ENCODE measurements at places on chromosomes 11 and 22. TPM values are rescaled to one million over a fixed set of nuclear protein-coding genes. Genes with fewer than 3 reads are reported as not detected.
A peak's percentile ranks its signal among the peaks of the same experiment; 100 is the strongest.

DNA sequence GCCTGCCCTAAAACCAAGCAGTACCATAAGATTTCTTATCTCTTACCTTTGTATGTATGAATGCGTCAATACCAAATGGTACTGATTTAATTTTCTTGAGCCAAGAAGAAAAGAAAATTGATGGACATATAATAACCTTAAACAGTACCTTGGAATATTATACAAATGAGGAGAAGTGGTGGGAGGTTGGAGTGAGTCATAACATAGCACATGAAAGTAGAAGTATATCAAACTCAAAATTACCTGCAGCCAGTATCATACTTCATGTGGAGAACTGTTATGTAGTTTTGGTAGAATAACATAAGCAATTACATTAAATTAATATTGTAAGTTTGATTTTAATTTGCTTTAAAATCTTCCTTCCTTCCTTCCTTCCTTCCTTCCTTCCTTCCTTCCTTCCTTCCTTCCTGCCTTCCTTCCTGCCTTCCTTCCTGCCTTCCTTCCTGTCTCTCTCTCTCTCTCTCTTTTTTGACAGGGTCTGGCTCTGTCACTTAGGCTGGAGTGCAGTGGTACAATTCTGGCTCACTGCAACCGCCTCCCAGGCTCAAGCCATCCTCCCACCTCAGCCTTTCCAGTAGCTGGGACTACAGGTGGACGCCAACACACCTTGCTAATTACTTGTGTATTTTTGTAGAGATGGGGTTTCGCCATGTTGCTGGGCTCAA lies 460.9 kb upstream of the CCDC90B start:
- DNase-seq: no peak
- no peak overlapping the region for H3K27ac ChIP-seq
- no peaks in the 10 kb centered on the region for H3K4me1 ChIP-seq
- no peaks in the 10 kb centered on the region for H3K36me3 ChIP-seq
- H3K4me3 ChIP-seq: no peak overlapping the region

DNA sequence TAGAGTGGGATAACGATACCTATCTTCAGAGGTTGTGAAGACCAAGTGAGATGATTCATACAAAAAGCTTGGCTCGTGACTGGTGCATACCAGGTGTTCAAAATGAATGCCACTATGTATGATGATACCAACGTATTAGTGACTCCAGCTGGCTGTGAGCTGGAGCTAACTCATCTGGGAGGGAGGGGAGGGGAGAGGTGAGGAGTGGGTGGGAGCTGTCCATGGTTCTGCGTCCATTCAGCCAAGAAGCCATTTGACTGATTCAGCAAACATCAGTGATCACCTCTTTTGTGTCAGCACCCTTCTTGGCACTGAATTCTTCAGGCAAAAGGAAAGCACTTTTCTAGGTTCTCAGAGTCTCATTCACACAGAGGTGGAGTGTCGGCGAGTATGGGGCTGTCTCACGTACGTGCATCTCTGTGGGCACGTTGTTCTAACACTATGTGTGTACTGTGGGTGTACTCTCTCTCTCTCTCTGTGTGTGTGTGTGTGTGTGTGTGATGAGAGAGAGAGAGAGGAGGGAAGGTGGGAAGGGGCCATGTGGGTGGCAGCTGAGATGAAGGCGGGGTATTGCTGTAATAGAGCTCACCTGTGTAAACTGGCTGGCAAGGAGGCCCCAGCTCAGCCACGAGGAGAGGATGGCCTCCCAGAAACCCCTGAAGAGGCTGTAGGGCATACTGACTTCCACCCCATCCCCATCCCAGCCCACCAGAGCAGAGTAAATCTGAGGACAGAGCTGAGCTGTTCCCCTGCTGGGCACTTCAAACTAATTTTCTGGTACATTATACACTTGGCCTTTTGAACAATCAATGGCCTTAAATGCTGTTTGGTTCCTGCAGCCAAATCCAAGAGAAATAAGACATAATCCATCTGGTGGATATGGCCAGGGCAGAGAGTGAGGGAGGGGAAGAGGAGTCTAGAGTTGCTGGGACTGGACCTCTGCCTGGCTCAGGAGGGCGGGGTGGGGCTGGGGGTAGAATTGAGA lies 96.1 kb upstream of the THY1 start:
- H3K36me3 ChIP-seq: no peaks in the 10 kb centered on the region
- peaks cover 20% of the 10 kb centered on the region for H3K27me3 ChIP-seq
- H3K4me3 ChIP-seq: no peak overlapping the region
- H3K4me1 ChIP-seq: no peaks in the 10 kb centered on the region
- no peak overlapping the region for H3K27ac ChIP-seq
- DNase-seq: no peak

DNA sequence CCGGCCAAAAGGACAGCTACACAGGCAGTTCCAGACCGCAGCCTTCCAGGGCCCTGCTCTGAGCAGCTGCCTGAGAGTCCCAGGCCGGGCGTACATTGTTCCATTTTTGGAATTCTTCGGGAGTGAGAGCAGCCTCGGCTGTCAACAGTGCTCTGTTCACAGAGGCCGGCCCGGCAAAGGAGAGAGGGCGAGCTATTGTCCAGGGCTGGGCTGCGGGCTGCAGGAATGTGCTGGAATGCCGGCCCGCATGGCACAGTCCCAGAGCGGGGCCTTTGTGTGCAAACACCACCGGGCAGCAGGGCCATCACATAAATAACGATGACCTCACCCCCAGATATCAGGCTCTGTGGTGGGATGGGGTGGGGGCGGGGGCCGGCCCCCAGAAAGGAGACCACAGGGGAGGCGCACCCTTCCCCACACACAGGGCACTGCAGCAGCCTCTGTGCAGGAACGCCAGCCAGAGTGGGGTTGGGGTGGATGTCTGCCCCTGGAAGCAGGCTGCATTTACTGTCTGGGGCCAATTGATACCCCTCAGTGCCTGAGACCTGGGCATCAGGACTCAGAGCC lies 15.8 kb downstream of the LINC01488 start:
- H3K36me3 ChIP-seq: no peaks in the 10 kb centered on the region
- peak; percentile 84 for DNase-seq
- no peak overlapping the region for H3K4me3 ChIP-seq

- DNase-seq: no peak
- H3K27ac ChIP-seq: no peak overlapping the region
These were observed 99.5 kb downstream of the SNX19 start for GRCh38 chr11:130816546-130817329.

- no peak overlapping the region for H3K27ac ChIP-seq
- no peak overlapping the region for H3K4me3 ChIP-seq
- peak; percentile 38 for DNase-seq
- no peaks in the 10 kb centered on the region for H3K27me3 ChIP-seq
- peaks cover 24% of the 10 kb centered on the region for H3K4me1 ChIP-seq
These were observed 26.0 kb upstream of the TCF20 start for GRCh38 chr22:42296381-42296853.

- no peaks in the 10 kb centered on the region for H3K36me3 ChIP-seq
- no peak for DNase-seq
- no peaks in the 10 kb centered on the region for H3K4me1 ChIP-seq
These were observed 33.0 kb downstream of the ISX start for GRCh38 chr22:35098921-35099320.

DNA sequence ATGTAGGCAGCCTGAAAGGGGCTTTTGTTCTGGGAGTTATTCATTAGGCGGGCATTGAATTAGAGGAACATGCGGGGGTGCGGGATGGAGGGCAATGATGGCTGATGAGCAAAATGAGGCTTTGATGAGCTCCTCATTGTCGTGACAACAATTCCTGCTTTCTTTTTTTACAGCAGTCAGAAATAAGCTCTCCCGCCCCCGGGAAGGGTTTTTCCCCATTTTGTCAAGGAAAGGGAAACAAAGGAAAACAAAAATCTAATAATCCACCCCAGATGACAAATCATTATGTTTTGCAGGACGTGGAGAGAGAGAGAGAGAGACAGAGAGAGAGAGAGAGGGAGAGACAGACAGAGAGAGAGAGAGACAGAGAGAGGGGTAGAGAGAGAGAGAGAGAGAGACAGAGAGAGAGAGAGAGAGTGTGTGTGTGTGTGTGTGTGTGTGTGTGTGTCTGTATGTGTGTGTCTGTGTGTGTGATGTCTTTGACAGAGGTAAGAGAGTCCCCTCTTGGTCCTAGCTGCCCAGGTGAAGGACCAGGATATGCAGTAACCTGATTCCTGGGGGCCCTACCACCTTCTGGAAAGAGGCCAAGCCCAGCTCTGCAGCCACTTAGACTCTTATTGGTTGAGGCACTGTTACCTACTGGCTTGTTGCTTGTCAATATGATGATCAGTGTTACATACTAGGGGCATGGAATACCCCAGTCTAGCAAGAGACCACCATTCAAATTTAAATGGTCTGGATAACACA lies 46.7 kb upstream of the PARVA start:
- no peak overlapping the region for H3K4me3 ChIP-seq
- H3K36me3 ChIP-seq: no peaks in the 10 kb centered on the region
- H3K27me3 ChIP-seq: no peaks in the 10 kb centered on the region
- H3K4me1 ChIP-seq: peaks cover 8% of the 10 kb centered on the region

DNA sequence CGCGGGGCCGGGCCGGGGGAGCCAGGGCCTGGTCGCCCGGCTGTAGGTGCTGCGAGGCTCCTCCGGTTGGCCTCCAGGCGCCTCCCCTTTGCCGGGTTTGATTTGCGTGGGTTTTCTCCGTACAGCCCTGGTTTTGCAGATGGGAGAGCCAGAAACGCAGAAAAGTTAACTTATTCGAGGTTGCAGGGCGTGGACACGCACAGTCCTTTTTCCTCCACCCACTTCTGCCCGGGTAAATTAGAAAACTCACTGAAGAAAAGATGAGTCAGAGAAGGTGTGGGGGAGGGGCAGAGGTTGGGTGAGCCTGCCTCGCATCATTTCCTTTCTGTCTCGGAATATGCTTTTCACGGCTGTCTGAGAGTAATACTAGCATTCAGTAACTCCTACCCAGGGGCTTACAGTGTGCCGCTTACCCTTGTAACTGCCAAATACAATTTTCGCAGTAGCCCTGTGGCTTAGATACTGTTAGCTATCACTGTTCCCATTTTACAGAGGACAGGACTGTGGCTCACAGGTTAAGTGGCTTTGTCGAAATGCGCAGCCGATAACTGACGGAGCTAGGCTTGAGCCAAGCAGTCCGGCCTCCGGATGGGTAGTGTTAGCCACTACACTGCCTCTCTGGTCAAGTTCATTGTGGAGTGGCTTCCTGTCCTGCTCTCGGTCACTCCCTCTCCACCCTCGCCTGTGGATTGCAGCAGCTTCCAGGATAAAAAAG lies 812 bp downstream of the FADD start:
- H3K4me3 ChIP-seq: peak overlapping the region; percentile 95
- peak; percentile 79 for DNase-seq
- peaks cover 43% of the 10 kb centered on the region for H3K36me3 ChIP-seq
- H3K4me1 ChIP-seq: peaks cover 18% of the 10 kb centered on the region

Gene GAB4
- not detected for polyA plus RNA-seq

Gene LRRC74B
- polyA plus RNA-seq: not detected

- H3K27me3 ChIP-seq: no peaks in the 10 kb centered on the region
- H3K36me3 ChIP-seq: no peaks in the 10 kb centered on the region
- no peak overlapping the region for H3K4me3 ChIP-seq
- no peak overlapping the region for H3K27ac ChIP-seq
These were observed 7.3 kb downstream of the LMO2 start for GRCh38 chr11:33884601-33885000.

Gene LRRC4C
- 0.26 TPM for polyA plus RNA-seq

- H3K4me1 ChIP-seq: peaks cover 36% of the 10 kb centered on the region
- DNase-seq: peak; percentile 62
- H3K4me3 ChIP-seq: no peak overlapping the region
- no peaks in the 10 kb centered on the region for H3K27me3 ChIP-seq
- H3K27ac ChIP-seq: no peak overlapping the region
These were observed 21.7 kb downstream of the RASSF10 start for GRCh38 chr11:13030857-13031256.

- no peak overlapping the region for H3K4me3 ChIP-seq
- H3K27me3 ChIP-seq: no peaks in the 10 kb centered on the region
- H3K27ac ChIP-seq: peak overlapping the region; percentile 5
- no peaks in the 10 kb centered on the region for H3K36me3 ChIP-seq
- DNase-seq: no peak
- peaks cover 9% of the 10 kb centered on the region for H3K4me1 ChIP-seq
These were observed 31.2 kb upstream of the SMIM35 start for GRCh38 chr11:118117790-118118601.

Gene SCGB1D2
- 6.1 TPM for polyA plus RNA-seq

- H3K27ac ChIP-seq: no peak overlapping the region
- peaks cover 11% of the 10 kb centered on the region for H3K27me3 ChIP-seq
- no peak overlapping the region for H3K4me3 ChIP-seq
- DNase-seq: peak; percentile 26
These were observed 71.5 kb upstream of the VSTM5 start for GRCh38 chr11:93921695-93922468.

Gene CDC42BPG
- polyA plus RNA-seq: 0.17 TPM

DNA sequence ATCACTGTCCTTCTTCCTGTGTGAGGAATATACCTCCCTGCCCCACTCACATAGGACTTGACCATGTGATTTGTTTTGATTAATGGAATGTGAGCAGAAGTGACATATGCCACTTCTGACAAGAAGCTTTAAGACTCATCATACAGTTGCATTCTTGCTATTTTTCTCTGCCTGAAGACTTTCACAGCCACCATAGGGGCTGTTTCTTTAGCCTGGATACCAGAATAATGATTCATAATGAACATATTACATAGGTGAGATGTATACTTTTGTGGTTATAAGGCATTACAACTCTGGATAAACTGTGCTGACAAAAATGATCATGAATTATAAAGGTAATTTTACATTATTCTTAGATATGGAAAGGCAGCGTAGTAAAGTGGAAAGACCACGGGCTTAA lies 798.0 kb downstream of the DLG2 start:
- H3K4me3 ChIP-seq: no peak overlapping the region
- no peak overlapping the region for H3K27ac ChIP-seq
- no peaks in the 10 kb centered on the region for H3K36me3 ChIP-seq
- no peaks in the 10 kb centered on the region for H3K4me1 ChIP-seq

GRCh38 chr11:122816761-122817520 lies 21.4 kb upstream of the CRTAM start:
- no peak for DNase-seq
- H3K4me1 ChIP-seq: peaks cover 5% of the 10 kb centered on the region
- no peak overlapping the region for H3K4me3 ChIP-seq
- peak overlapping the region; percentile 52 for H3K27ac ChIP-seq
- H3K27me3 ChIP-seq: no peaks in the 10 kb centered on the region

- no peaks in the 10 kb centered on the region for H3K4me1 ChIP-seq
- no peaks in the 10 kb centered on the region for H3K36me3 ChIP-seq
- no peak for DNase-seq
- H3K27me3 ChIP-seq: no peaks in the 10 kb centered on the region
These were observed 774.4 kb upstream of the CHORDC1 start for GRCh38 chr11:90997241-90997640.

Gene INPP5J
- polyA plus RNA-seq: 7.9 TPM

Gene SLC22A6
- polyA plus RNA-seq: not detected

DNA sequence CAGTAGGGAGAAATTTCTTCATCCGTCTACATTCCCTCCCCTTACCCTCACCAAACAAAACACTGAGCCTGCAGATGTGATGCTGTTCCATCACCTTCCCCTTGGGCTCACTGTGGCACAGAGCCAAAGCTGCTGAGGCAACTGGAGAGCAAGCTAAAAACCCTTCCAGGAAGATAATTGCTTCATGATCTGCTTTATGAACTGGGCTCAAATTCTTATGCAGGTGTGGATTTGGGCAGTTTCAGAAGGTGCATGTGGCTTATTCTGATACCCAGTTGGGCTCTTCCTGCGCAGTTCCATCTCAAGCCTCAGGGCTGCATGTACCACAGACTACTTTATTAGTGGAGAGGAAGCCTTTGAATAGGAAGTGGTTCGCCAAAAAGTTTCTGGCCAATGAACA lies 58.3 kb downstream of the AAMDC start:
- H3K27me3 ChIP-seq: no peaks in the 10 kb centered on the region
- H3K27ac ChIP-seq: peak overlapping the region; percentile 29
- H3K4me1 ChIP-seq: peaks cover 4% of the 10 kb centered on the region
- no peak overlapping the region for H3K4me3 ChIP-seq

- no peak overlapping the region for H3K4me3 ChIP-seq
- no peaks in the 10 kb centered on the region for H3K36me3 ChIP-seq
- no peak for DNase-seq
- H3K4me1 ChIP-seq: no peaks in the 10 kb centered on the region
- H3K27ac ChIP-seq: no peak overlapping the region
These were observed 67.6 kb upstream of the ARHGAP42 start for GRCh38 chr11:100619484-100619883.
